GM23248 (cell line): ENCODE measurements at places on chromosomes 6 and 20. TPM values are rescaled to one million over a fixed set of nuclear protein-coding genes. Genes with fewer than 3 reads are reported as not detected.
A peak's percentile ranks its signal among the peaks of the same experiment; 100 is the strongest.

The SLC52A3 gene
- not detected in 2 replicates for total RNA-seq

The FOXS1 gene
- total RNA-seq, result not detected in 2 replicates

The GHRH gene
- total RNA-seq, result not detected in 2 replicates

- no peaks in the 10 kb centered on the region for H3K36me3 ChIP-seq
- no peak overlapping the region for H3K27ac ChIP-seq
- no peaks in the 10 kb centered on the region for H3K27me3 ChIP-seq
- H3K4me3 ChIP-seq, result no peak overlapping the region
- DNase-seq, result no peak
These were observed 14.3 kb downstream of the TTBK1 start for GRCh38 chr6:43257367-43258145.

- no peaks in the 10 kb centered on the region for H3K36me3 ChIP-seq
- H3K4me3 ChIP-seq, result no peak overlapping the region
These were observed 202.9 kb downstream of the ZNF217 start for GRCh38 chr20:53390770-53391169.

GRCh38 chr6:78909391-78909790 lies 42.0 kb downstream of the IRAK1BP1 start:
- DNase-seq, result peak; percentile 82
- no peaks in the 10 kb centered on the region for H3K36me3 ChIP-seq
- H3K4me1 ChIP-seq, result peaks cover 43% of the 10 kb centered on the region

- no peaks in the 10 kb centered on the region for H3K4me1 ChIP-seq
- no peaks in the 10 kb centered on the region for H3K36me3 ChIP-seq
- no peak for DNase-seq
- H3K27me3 ChIP-seq, result no peaks in the 10 kb centered on the region
- no peak overlapping the region for H3K27ac ChIP-seq
These were observed 28.1 kb downstream of the COL11A2 start for GRCh38 chr6:33164176-33164575.

GRCh38 chr6:129936329-129937165 lies 75.4 kb upstream of the TMEM244 start:
- 0 out of 2 replicates have a peak overlapping the region, but pooled peaks have one; percentile 24 for H3K4me3 ChIP-seq
- H3K36me3 ChIP-seq, result no peaks in the 10 kb centered on the region
- peaks cover 7% of the 10 kb centered on the region for H3K4me1 ChIP-seq
- peak; percentile 78 for DNase-seq
- H3K27ac ChIP-seq, result no peak overlapping the region

GRCh38 chr20:41204304-41205265 lies 67.2 kb downstream of the PLCG1 start:
- H3K4me1 ChIP-seq, result no peaks in the 10 kb centered on the region
- no peaks in the 10 kb centered on the region for H3K27me3 ChIP-seq
- H3K4me3 ChIP-seq, result no peak overlapping the region
- no peak for DNase-seq
- H3K36me3 ChIP-seq, result no peaks in the 10 kb centered on the region; the same call in 1 of the 2 replicates
- no peak overlapping the region for H3K27ac ChIP-seq

GRCh38 chr6:155638200-155638599 lies 182.6 kb upstream of the NOX3 start:
- H3K27ac ChIP-seq, result no peak overlapping the region
- no peak for DNase-seq
- no peaks in the 10 kb centered on the region for H3K27me3 ChIP-seq
- no peaks in the 10 kb centered on the region for H3K4me1 ChIP-seq
- H3K4me3 ChIP-seq, result no peak overlapping the region

- DNase-seq, result peak; percentile 12
- H3K4me1 ChIP-seq, result peaks cover 23% of the 10 kb centered on the region
- no peak overlapping the region for H3K27ac ChIP-seq
- H3K27me3 ChIP-seq, result no peaks in the 10 kb centered on the region
These were observed 38.1 kb upstream of the BMP5 start for GRCh38 chr6:55913228-55914195.

DNA sequence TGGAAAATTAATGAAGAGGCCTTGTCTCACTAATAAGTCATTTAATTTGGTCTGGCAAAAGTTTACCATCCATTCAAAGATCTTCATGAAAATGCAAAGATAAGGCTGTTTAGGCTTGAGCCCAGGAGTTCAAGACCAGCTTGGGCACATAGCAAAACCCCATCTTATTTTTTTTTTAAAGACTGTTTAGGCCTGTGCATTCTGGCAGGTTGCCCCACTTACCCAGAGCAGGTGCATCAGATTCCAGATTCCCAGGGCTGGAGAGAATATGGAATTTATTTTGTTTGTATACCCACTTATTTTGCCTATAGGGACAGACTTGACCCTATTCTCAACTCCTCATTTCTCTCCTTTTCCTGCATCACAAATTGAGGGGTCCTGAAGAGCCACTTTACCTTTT lies 5.7 kb downstream of the FOXO3 start:
- peaks cover 18% of the 10 kb centered on the region for H3K36me3 ChIP-seq
- DNase-seq, result no peak
- H3K4me3 ChIP-seq, result peak overlapping the region; percentile 57
- no peaks in the 10 kb centered on the region for H3K27me3 ChIP-seq
- H3K4me1 ChIP-seq, result peaks cover 42% of the 10 kb centered on the region

GRCh38 chr6:296151-297122 lies 4.2 kb downstream of the DUSP22 start:
- no peak overlapping the region for H3K4me3 ChIP-seq
- no peaks in the 10 kb centered on the region for H3K36me3 ChIP-seq
- H3K4me1 ChIP-seq, result peaks cover 4% of the 10 kb centered on the region; the same call in 1 of the 2 replicates
- DNase-seq, result peak; percentile 9
- no peaks in the 10 kb centered on the region for H3K27me3 ChIP-seq
